ENCODE measurements at places on chromosomes 16 and 17. TPM values are rescaled to one million over a fixed set of nuclear protein-coding genes. Genes with fewer than 3 reads are reported as not detected.

DNA sequence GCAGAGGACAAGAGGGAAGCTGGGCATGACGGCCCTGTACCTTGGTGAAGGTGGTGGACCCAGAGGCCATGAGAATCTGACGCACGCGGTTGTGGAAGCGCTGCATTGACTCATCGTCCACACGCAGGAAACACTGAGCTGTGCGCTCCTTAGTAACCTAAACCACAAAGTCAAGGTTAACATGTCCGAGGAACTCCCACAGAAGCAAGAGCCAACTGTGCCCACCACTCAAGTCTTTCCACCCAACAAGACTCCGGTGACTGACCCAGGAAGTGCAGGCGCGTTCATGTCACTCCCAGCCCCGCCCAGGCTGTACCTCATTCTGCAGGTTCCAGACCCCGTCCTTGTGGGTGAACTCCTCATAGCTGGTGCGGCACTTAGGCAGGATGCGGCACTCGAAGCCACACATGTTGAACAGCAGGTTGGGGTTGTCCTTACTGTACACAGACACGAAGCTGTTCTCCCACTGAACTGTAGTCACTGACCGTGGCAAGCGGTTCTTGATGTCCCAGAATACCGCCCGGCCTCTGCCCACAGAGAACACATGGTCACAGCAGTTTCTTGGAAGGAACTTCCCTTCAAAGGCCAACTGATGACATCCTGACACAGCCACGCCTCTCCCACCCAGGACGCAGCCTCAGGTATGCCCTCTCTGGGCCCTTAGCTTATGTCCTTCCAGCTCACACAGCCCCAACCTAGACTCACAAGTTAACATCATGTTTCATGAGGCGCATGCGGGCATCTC, 11.5 kb downstream of the PRPF8 start:
- no peak overlapping the region for H3K4me3 ChIP-seq
- H3K4me1 ChIP-seq, result peaks cover 8% of the 10 kb centered on the region
- H3K36me3 ChIP-seq, result peaks cover 99% of the 10 kb centered on the region
- H3K27ac ChIP-seq, result no peak overlapping the region
- no peaks in the 10 kb centered on the region for H3K27me3 ChIP-seq
- DNase-seq, result no peak

- peak; percentile 54 for DNase-seq
- H3K4me1 ChIP-seq, result no peaks in the 10 kb centered on the region
- H3K27ac ChIP-seq, result no peak overlapping the region
- no peak overlapping the region for H3K4me3 ChIP-seq
Measured at GRCh38 chr17:75601057-75601987, 13.7 kb downstream of the MYO15B start.

DNA sequence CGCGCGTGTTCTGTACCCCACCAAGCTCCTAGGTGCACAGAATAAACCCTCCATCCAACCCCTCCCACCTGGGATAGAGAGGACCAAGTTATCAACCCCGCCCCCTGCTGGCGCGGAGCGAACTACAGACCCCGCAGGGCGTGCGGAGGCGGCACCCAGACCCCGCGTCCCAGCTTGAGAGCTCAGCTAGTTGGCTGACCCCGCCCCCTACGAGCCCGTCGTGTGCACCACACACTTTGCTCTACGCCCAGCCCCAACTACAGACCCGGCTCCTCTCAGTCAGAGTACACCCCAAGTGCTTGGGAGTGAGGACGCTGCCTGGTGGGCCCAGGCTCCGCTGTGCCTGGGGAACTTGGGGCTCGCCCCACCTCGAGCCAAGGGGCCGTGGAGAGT, 1.5 kb downstream of the GRIN2A start:
- peaks cover 11% of the 10 kb centered on the region for H3K27me3 ChIP-seq
- no peak overlapping the region for H3K27ac ChIP-seq
- H3K36me3 ChIP-seq, result no peaks in the 10 kb centered on the region
- H3K4me1 ChIP-seq, result peaks cover 26% of the 10 kb centered on the region
- no peak overlapping the region for H3K4me3 ChIP-seq

DNA sequence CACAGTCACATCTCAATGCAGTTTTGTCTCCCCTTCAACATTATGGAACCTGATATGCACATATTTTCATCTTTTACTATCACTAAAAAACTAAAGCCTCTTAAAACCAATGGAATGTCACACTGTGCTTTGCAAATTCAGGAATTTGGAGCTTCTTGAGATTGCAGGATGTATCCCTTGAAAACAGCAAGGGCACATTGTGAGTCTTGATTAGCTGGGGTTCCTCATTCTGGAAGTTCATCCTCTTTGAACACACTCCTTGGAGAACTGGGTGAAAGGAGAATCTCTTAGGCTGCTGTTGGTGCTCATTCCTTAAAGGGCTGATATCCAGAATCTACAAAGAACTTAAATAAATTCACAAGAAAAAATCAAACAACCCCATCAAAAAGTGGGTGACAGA, 21.1 kb upstream of the MYOCD start:
- no peak overlapping the region for H3K4me3 ChIP-seq
- H3K27me3 ChIP-seq, result no peaks in the 10 kb centered on the region
- no peak for DNase-seq
- peaks cover 10% of the 10 kb centered on the region for H3K4me1 ChIP-seq
- no peak overlapping the region for H3K27ac ChIP-seq

GRCh38 chr16:31298958-31299357, 39.2 kb downstream of the ITGAM start:
- H3K36me3 ChIP-seq, result no peaks in the 10 kb centered on the region
- no peaks in the 10 kb centered on the region for H3K4me1 ChIP-seq
- no peak overlapping the region for H3K4me3 ChIP-seq

GRCh38 chr17:59487161-59487873, 78.1 kb upstream of the DHX40 start:
- H3K27ac ChIP-seq, result no peak overlapping the region
- no peaks in the 10 kb centered on the region for H3K27me3 ChIP-seq
- no peaks in the 10 kb centered on the region for H3K36me3 ChIP-seq
- H3K4me1 ChIP-seq, result no peaks in the 10 kb centered on the region

GRCh38 chr16:69787883-69788282, 25.8 kb downstream of the WWP2 start:
- no peak for DNase-seq
- no peak overlapping the region for H3K4me3 ChIP-seq
- no peaks in the 10 kb centered on the region for H3K4me1 ChIP-seq
- H3K36me3 ChIP-seq, result peaks cover 80% of the 10 kb centered on the region

GRCh38 chr16:22660441-22661160, 149.9 kb downstream of the NPIPB5 start:
- H3K4me1 ChIP-seq, result no peaks in the 10 kb centered on the region
- no peak for DNase-seq
- H3K4me3 ChIP-seq, result no peak overlapping the region
- H3K27me3 ChIP-seq, result peaks cover 27% of the 10 kb centered on the region

- no peaks in the 10 kb centered on the region for H3K36me3 ChIP-seq
- H3K27ac ChIP-seq, result no peak overlapping the region
- H3K27me3 ChIP-seq, result peaks cover 7% of the 10 kb centered on the region
- no peaks in the 10 kb centered on the region for H3K4me1 ChIP-seq
- DNase-seq, result no peak
Measured at GRCh38 chr17:33284022-33284421, 9.1 kb downstream of the ASIC2 start.

The CLEC19A gene
- not detected for total RNA-seq

The HEATR3 gene
- 15.8 TPM for total RNA-seq

The CAVIN1 gene
- 242 TPM for total RNA-seq
